Neural crest cell (in vitro differentiated cells): ENCODE measurements at places on chromosomes 11 and 22. TPM values are rescaled to one million over a fixed set of nuclear protein-coding genes. Genes with fewer than 3 reads are reported as not detected.

- peaks cover 5% of the 10 kb centered on the region for H3K27me3 ChIP-seq
- no peak overlapping the region for H3K27ac ChIP-seq
- H3K4me3 ChIP-seq = no peak overlapping the region
- no peak for DNase-seq
Observed at GRCh38 chr11:45563171-45563570, 102.3 kb downstream of the CHST1 start.

DNA sequence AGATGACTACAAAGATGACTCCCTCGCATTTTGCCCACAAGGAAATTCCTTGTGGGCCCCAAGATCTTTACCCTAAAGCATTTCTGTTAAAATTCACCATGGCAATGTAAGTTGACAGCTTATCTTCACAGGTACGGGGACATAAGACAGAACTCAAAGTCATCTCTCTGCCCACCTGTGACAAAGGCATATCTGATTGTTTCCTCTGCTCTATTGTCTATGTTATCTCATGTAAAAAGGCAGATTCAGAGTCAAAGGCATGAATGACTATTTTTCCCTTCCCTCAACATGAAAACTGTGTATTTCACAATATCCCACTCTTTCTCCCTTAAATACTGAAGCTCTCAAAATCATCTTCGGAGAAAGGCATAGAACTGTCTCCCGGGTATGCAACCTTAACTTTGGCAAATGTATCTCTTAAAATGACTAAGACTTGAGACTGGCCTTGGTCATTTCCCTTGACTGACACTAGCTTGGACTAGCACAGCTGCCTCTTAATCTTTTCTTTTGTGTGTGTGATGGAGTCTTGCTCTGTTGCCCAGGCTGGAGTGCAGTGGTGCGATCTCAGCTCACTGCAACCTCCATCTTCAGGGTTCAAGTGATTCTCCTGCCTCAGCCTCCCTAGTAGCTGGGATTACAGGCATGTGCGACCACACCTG, 103.2 kb downstream of the MICAL3 start:
- peaks cover 51% of the 10 kb centered on the region for H3K4me1 ChIP-seq
- DNase-seq = no peak
- no peaks in the 10 kb centered on the region for H3K27me3 ChIP-seq
- H3K4me3 ChIP-seq = peak overlapping the region; percentile 7

DNA sequence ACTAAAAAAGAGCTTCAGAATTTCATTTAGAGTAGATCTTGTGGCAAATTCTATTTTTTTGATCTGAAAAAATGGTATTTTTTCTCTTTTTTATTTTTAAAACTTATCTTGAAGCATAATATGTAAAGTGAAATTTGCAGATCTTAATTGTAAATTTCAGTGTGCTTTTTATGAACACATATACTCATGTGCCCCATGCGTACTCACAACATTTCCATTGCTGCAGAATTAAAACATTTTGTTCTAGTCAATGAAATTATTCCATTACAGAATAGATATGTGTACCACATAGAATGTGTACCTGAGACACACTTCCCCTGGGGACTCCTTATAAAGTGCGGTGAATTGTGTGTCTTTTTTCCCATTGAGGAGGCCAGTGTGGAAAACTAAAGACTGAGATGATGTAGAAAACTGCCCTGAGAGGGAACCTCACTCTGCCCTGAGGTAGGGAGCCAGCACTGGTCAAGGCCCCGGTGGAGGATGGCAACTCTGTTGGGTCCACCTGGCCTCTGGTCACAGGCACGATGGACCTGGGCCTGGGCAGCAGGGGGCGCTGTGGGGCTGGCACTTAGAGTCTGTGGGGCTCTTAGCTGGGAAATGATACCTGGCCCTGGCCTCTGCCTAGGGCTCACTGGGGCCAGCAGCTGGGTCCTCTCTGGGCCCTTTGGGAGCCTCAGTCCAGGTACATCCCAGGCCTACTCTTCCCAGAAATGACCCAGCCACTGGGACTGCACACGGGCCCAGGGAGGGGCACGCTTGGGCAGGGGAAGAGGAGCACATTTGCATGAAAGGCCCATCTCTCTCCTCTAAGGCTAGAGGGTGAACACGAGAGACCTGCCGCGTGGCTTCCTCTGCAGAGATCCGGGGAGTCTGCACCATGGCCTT, 77.9 kb upstream of the TOP3B start:
- no peak overlapping the region for H3K4me3 ChIP-seq
- H3K27me3 ChIP-seq = peaks cover 41% of the 10 kb centered on the region
- peak; percentile 57 for DNase-seq

- H3K4me3 ChIP-seq = peak overlapping the region; percentile 28
- peaks cover 30% of the 10 kb centered on the region for H3K36me3 ChIP-seq
- peaks cover 12% of the 10 kb centered on the region for H3K27me3 ChIP-seq
Observed at GRCh38 chr22:47091921-47092700, 329.7 kb downstream of the TBC1D22A start.

DNA sequence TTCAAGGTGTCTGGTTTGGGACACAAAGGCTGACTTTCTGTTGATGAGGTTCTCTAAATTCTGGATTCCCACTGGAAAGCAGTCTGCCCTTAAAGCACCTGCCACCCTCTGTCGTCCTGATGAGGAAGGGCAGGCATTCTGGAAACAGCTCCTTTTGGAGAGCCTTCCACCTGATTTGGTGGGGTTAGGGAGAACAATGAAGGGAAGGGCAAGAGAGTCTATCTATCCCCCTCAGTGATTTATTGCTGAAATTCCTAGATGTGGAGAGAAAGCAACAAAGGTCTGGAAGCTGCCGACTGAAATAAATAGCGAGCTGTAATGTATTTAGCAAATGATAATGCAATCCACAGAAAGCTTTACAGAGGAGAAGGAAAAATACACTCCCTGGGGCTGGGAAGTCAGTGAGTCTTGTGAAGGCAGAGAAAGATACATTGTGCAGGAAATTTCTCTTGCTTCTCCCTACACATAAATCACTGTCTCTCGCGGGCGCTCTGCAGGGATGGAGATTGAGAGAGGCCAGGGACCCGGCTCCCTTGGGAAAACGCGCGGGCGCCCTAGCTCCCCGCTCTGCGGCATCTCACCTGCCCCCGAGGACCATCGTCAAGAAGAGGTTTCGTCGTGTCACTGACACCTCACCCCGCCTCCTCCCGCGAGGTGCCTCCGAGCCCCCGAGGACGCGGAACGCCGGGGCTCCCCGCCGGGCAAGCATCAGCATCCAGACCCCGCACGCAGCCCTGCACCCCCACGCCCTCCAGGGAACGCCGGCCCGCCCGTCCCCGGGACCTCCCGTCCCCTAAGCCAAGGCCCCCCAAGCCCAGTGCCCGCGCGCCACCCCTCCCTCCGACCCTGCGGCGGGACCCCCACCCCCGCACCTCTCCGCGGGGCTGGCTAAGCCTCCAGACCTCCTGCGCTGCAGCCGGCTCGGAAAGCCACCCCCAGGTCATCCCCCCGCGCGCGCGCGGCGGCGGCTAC, 673 bp downstream of the CDON start:
- peak; percentile 28 for DNase-seq
- H3K27ac ChIP-seq = no peak overlapping the region
- peak overlapping the region; percentile 92 for H3K4me3 ChIP-seq
- H3K27me3 ChIP-seq = peaks cover 43% of the 10 kb centered on the region

DNA sequence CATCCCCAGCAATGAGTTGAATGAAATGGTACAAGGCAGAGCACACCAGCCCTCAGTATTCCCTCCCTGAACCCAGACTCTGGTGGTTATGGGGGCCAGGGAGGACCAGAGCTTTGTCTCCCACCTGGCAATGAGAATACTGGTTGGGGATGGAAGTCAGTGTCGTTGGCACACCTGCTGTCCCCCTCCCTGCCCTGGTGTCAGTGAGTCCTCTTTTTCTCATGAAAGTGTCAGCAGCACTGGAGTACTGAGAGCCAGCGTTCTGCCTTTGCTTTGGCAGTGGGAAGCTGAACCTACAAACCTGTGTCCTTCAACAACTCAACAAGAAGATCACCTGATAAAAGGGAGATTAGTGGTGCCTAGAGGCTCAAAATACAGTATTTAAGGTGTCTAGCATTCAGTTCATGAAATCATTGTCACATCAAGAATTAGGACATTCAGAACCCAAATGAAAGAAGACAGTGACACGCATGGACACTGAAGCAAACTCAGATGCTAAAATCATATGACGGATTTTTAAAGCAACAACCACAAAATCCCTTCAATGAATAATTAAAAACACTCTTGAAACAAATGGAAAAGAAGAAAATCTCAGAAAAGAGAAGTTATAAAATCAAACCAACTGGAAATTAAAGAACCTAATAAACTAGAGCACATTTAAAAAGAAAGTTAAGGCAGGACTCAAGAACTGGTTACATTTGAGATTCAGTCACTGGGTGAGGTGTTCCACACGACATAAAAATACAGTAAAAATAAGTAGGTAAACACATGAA, 77.5 kb upstream of the VPREB1 start:
- DNase-seq = no peak
- no peaks in the 10 kb centered on the region for H3K36me3 ChIP-seq
- no peak overlapping the region for H3K27ac ChIP-seq
- H3K4me1 ChIP-seq = no peaks in the 10 kb centered on the region

GRCh38 chr11:84663731-84664130, 963.4 kb downstream of the DLG2 start:
- H3K4me1 ChIP-seq = no peaks in the 10 kb centered on the region
- no peak for DNase-seq
- no peak overlapping the region for H3K27ac ChIP-seq
- H3K36me3 ChIP-seq = no peaks in the 10 kb centered on the region

- H3K27me3 ChIP-seq = peaks cover 15% of the 10 kb centered on the region
- no peaks in the 10 kb centered on the region for H3K36me3 ChIP-seq
- no peak overlapping the region for H3K4me3 ChIP-seq
Observed at GRCh38 chr22:49512487-49513165, 315.0 kb downstream of the BRD1 start.

- H3K27ac ChIP-seq = no peak overlapping the region
- peaks cover 3% of the 10 kb centered on the region for H3K36me3 ChIP-seq
- no peak for DNase-seq
- peaks cover 84% of the 10 kb centered on the region for H3K27me3 ChIP-seq
- H3K4me3 ChIP-seq = no peak overlapping the region
- H3K4me1 ChIP-seq = peaks cover 65% of the 10 kb centered on the region
Observed at GRCh38 chr11:128503245-128503991, 83.9 kb downstream of the ETS1 start.

DNA sequence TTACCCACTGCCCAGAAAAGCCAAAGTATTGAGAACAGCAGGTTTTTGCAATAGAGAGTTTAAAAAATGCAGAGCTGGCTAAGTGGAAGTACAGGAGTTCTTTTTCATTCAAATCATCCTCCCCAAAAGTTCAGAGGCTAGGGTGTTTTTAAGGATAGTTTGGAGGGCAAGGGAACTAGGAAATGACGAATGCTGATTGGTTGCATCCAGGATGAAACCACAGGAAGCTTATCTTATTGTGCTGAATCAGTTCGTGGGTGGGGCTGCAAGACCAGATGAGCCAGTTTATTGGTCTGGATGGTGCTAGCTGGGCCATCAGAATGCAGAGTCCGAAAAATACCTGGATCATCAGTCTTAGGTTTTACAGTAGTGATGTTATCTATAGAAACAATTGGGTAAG, 1427.1 kb downstream of the LRRC4C start:
- DNase-seq = no peak
- peaks cover 3% of the 10 kb centered on the region for H3K27me3 ChIP-seq
- H3K27ac ChIP-seq = no peak overlapping the region
- H3K4me3 ChIP-seq = no peak overlapping the region
- H3K4me1 ChIP-seq = no peaks in the 10 kb centered on the region

GRCh38 chr11:35864131-35864530, 79.7 kb upstream of the LDLRAD3 start:
- no peak overlapping the region for H3K4me3 ChIP-seq
- no peak overlapping the region for H3K27ac ChIP-seq
- no peak for DNase-seq
- no peaks in the 10 kb centered on the region for H3K27me3 ChIP-seq

GRCh38 chr11:126992065-126992803, 8.3 kb downstream of the KIRREL3 start:
- no peaks in the 10 kb centered on the region for H3K36me3 ChIP-seq
- no peak for DNase-seq
- peaks cover 18% of the 10 kb centered on the region for H3K27me3 ChIP-seq
- H3K4me1 ChIP-seq = peaks cover 31% of the 10 kb centered on the region
- no peak overlapping the region for H3K4me3 ChIP-seq
- H3K27ac ChIP-seq = no peak overlapping the region

GRCh38 chr22:39722501-39722900, 151.9 kb downstream of the CACNA1I start:
- peaks cover 46% of the 10 kb centered on the region for H3K27me3 ChIP-seq
- H3K27ac ChIP-seq = no peak overlapping the region
- DNase-seq = no peak
- no peaks in the 10 kb centered on the region for H3K36me3 ChIP-seq
- H3K4me1 ChIP-seq = peaks cover 24% of the 10 kb centered on the region

DNA sequence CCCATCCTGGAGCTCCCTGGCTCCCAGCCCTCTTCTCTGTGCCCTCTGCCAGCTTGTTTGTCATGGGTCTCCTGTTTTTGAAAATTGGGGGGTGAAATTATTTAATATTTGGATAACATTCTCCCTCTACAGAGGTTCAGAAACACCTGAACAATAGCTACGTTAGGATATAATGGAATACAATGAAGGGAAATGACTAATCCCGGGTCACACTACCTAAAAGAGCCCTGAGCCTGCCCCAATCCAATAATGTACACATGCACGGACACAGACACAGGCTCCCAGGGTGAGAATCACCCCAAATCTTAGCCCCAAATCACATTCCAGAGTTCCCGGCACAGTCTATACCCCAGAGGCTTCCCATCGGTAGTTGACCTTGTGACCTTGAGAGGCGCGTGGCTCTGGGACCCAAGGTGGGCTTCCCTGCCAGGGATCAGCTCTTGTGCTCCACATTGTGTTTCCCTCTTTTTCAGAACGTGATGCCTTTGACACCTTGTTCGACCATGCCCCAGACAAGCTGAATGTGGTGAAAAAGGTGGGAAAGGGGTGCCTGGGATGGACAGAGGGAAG, 135.5 kb downstream of the PARVA start:
- no peak for DNase-seq
- H3K4me3 ChIP-seq = no peak overlapping the region
- H3K4me1 ChIP-seq = no peaks in the 10 kb centered on the region
- H3K27me3 ChIP-seq = no peaks in the 10 kb centered on the region
- peaks cover 2% of the 10 kb centered on the region for H3K36me3 ChIP-seq
- no peak overlapping the region for H3K27ac ChIP-seq

- peaks cover 8% of the 10 kb centered on the region for H3K27me3 ChIP-seq
- no peak for DNase-seq
- H3K4me1 ChIP-seq = peaks cover 16% of the 10 kb centered on the region
- H3K27ac ChIP-seq = no peak overlapping the region
Observed at GRCh38 chr11:358129-358800, 11.0 kb upstream of the B4GALNT4 start.

The HTR3B gene
- 0.26 and 0.52 TPM in 2 replicates for total RNA-seq

The C11orf24 gene
- total RNA-seq = 54.2 and 54.5 TPM in 2 replicates

The LPXN gene
- 2.9 and 3.1 TPM in 2 replicates for total RNA-seq
